ENCODE measurements at places on chromosomes 13 and 19.

- peak; percentile 89 for DNase-seq
These were observed 67.1 kb upstream of the KPNA3 start for GRCh38 chr13:49859560-49859959.

- no peak for DNase-seq
These were observed 123.8 kb downstream of the RNF17 start for GRCh38 chr13:24887759-24888158.

DNA sequence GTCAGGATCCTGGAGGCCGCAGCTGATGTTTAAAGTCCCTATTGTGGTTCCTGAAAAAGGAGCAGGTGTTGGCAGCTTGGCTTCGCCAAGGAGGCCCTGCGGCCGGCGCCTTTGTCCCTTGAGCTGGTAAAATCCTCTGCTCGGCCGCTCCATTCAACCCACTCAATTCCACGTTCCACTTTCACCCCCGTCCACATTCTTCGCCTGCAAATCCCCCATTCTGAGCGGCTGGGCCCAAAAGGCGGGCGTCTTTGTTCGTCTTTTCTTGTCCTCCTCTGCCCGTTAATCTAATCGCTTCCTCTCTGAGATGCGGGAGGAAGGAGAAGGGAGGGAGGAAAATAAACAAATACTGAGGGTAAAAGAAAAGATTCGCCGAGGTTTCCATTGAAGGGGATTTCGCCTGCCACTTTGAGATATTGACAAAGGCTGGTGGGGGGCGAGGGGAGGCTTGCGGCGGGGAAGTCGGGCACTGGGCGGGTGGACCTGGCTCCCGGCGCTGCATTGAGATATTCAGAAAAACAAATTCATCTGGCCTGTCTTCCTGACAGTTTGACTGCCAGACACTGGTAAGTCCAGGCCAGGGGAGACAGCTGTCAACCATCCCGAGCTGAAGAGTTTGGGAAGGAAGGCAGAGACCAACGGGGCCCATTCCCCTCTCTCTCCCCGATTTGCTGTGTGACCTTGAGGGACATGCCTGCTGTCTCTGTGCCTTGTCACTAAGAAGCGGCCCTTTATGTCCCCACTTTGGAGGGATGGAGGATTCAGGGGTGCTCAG, 37.6 kb downstream of the ZNRF4 start:
- DNase-seq, result peak; percentile 39

- peak; percentile 50 for DNase-seq
These were observed 12.1 kb upstream of the CEACAM8 start for GRCh38 chr19:42606660-42607351.

DNA sequence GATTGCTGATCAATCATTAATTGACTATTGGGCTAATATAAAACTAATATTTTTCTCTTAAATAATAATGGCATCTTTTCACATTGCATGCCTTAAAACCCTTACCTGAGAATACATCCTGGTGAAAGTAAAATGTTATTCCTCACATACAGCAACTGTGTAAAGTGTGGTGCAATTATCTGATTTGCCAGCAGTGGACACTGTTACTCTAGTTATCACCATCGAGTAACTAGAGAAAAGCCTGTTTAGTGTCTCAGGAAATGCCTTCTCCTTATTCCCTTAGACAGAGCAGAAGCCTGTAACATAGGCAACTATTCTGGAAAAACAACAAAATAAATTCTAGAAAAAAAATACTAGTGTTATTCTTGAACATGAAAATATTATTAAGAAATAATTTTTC, 459.8 kb downstream of the FGF14 start:
- peak; percentile 77 for DNase-seq

GRCh38 chr19:31991984-31992655, 353.3 kb upstream of the ZNF507 start:
- no peak for DNase-seq

DNA sequence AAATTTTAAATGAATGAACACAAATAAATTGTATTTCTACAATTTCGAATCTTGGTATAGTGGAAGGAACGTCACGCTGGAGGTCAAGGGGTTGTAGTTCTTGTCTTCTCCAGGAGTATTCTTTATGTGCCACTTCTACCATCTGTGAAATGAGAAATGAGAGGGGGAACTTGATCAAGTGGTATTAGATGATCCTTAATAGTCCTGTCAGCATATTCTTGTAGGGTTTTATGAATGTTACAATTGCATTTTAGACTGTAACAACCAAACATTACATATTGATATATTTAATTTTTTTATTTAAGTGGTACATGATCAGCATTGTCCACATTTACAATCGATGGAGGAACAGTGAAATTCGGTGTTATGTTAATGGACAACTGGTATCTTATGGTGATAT, 113.6 kb downstream of the NBEA start:
- no peak for DNase-seq

- no peak for DNase-seq
These were observed 600.6 kb downstream of the UQCRFS1 start for GRCh38 chr19:28612275-28612769.

- DNase-seq, result no peak
These were observed 2.3 kb upstream of the ILF3 start for GRCh38 chr19:10651851-10652250.

DNA sequence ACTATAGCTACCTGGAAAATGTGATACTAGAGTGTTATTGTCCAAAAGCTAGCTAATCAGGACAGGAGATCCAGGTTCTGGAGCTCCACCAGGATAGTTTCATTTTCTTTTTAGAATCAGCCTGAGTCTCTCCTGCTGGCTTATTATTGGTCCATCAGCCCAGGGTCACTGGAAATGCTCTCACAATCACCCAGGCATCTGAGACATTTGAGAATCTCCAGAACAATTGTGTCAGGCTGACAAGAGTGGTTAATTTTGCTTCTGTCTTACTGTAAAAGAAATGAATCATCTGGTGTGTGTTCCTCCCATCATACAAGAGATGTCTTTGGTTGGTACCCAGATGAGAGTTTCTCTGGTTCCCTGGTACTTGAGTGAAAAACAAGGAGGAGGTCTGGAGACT, 43.6 kb upstream of the ZNF681 start:
- DNase-seq, result peak; percentile 2

DNA sequence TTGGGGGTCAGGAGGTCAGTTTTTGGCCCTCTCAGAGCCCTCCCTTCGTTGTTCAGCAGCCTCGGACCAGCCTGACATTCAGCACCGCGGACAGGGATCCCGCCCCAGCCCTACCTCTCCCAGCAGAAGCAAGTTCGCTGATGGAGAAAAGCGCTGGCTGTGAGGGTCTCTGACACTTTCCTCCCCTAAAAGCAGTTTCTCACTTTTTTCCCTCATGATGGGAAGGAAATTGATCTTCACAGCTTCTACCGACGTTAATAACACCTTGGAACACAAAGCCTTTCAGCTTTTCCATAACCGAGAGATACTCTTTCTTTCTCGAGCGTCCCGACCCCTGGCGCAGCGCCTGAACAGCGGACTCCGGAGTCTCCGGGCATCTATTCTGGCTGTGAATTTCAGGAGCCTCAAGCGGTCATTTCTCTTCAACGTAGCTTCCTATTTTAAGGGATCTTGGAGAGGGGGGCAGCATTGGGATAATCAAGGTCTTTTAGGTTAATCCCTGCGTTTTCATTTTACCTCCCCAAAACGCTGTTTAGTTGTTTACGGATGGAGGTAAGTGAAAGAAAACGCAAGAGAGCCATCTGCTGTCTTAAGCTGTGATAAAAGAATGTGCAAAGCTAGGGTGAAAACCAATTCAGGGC, 467.2 kb downstream of the ITGBL1 start:
- peak; percentile 83 for DNase-seq

- no peak for DNase-seq
These were observed 28.5 kb downstream of the SKA3 start for GRCh38 chr13:21147827-21148226.

GRCh38 chr13:106405731-106406130, 129.7 kb downstream of the EFNB2 start:
- DNase-seq, result no peak

GRCh38 chr19:20070691-20071090, 7.1 kb upstream of the ZNF90 start:
- no peak for DNase-seq

DNA sequence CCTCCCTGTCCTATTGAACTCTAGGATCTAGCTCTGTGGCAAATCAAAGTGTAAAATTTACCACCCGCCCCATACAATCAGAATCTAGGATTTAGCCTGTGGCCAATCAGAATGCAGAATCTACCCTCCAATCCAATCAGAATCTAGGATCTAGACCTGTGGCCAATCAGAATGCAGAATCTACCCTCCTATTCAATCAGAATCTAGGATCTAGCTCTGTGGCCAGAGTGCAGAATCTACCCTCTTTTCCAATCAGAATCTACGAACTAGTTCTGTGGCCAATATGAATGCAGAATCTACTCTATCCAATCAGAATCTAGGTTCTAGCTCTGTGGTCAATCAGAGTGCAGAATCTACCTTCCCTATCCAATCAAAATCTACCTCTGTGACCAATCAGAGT, 25.8 kb downstream of the PRKD2 start:
- DNase-seq, result no peak

DNA sequence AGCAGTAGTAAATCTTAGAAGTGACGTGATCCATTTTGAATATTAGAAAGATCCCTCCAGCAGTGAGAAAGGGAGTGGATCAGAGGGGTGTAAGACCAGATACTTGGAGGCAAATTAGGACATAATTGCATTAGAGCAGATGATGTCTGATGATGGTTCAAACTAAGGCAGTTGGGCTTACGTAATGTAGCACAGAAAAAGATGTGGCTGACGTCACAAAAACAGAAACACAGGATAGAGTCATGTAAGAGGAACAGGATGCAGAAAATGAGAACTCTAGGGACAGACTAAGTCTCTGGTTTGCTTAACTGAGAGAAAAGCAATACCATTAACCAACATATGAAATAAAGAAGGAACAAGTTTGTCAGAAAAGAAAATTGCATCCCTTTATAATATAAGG, 392.5 kb upstream of the DACH1 start:
- DNase-seq, result no peak

DNA sequence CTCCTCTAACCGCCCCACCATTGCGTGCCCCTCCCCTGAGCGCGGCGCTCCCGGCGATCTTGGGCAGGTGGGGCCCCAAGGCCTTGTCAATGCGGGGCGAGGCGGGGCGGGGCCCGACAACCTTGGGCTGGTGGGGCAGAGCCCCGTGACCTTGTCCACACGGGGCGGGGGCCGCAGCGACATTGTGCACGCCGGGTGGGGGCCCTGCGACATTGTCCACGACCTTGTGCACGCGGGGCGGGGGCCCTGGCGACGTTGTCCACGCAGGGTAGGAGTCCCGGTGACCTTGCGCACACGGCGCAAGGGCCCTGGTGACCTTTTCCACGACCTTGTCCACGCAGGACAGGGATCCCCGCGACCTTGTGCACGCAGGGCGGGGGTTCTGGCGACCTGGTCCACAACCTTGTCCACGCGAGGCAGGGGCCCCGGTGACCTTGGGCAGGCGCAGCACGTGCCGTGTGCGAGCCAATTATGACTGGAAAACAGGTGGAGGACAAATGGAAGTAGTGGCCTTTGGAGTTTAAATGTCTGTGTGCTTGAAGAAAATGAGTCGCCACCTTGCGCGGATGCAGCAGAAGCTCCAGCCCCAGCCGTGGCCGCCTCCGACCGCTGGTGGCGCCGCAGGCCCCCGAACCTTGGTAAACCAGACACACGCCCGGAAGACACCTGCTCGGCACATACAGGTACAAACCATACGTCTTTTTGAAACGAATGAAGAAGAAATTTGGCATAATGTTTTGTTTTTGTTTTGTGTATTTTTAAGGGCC, 62.6 kb downstream of the LATS2 start:
- no peak for DNase-seq

DNA sequence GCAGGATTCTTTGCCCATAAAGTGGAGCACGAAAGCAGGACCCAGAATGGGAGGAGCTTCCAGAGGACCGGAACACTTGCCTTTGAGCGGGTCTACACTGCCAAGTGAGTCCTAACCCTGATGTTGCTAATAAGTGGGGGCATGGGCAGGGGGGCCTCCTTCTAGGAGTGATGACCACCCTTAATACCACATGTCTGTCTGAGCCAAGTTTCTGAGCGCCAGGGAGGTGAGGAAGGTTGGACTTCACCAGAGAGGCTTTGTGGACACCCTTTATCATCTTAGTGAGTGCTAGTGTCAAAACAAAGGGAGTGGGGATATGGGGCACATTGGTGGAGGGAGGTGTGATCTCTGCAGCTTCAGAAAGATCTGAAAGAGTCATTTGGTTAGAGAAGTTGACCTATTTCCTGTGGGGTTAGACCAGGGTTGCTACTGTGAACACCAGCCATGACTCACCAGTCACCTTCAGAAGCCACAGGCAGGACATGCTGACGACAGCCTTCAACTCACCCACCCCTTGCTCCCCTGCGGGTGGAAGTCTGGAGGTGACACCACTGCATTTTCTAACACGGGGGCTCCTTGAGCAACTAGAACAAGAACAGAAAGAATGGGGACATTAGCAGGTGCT, 8.8 kb downstream of the ALOX5AP start:
- peak; percentile 48 for DNase-seq

- DNase-seq, result no peak
These were observed 88.7 kb upstream of the USP29 start for GRCh38 chr19:57031106-57031505.

DNA sequence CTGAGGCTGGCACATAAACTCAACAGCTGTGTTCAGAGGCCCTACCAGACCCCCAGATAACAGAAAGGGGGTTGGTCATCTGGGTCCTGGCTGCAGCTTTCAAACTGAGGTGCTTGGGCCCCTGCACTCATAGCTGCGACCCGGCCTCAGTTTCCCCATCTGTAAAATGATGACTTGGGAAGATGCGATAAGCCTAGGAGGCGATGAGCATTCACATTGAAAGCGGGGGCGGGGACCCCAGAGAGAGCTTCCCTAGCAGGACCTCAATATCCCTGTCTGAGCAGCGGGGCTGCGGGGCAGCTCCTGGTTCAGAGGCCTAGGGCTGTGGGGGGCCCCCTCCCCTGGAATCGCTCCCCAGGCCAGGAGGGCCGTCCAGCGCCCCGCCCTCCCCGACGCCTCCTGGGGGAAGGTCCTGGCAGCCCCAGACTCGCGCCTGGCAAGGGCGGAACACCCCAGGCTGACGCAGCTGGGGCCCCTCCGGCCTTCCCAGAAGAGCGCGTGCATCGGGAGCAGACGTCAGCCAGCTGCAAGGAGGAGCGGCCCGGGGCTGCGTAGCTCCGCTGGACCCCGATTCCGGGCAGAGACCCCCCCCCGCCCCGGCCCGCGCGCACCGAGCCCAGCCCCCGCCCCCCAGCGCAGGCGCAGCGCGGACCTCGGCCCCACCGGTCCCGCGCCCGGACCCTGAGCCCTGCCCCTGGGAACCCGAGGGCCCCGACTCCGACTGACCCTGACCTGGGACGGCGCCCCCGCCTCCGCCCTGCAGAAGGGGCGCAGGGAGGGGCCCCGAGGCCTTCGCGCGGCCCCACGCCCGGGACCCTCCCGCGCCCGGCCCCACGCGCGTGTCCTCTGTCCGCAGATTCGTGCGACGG, 3.5 kb downstream of the FSTL3 start:
- peak; percentile 84 for DNase-seq

GRCh38 chr13:48009284-48009683, 8.2 kb upstream of the SUCLA2 start:
- DNase-seq, result peak; percentile 73

DNA sequence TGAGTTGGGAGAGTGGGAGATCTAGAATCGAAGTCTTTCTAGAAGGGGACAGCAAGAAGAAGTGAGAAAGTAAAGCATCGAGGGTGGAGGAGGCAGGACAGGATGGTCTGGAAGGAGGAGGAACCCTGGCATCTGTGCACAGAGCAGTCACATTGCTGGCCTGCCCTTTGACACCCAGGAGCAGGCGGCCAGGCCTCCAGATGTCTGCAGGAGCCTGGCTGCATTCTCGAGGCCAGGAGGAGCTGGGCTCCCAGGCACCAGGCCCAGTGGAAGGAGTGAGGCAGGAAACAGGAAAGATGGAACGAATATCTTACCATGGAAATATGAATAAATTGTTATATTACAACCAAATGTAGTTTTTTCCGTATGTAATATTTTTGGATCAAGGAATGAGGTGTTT, 27.7 kb upstream of the ARGLU1 start:
- DNase-seq, result no peak

GRCh38 chr13:105806628-105806920, 728.9 kb downstream of the EFNB2 start:
- peak; percentile 20 for DNase-seq
